ENCODE measurements at places on chromosomes 4 and X.

DNA sequence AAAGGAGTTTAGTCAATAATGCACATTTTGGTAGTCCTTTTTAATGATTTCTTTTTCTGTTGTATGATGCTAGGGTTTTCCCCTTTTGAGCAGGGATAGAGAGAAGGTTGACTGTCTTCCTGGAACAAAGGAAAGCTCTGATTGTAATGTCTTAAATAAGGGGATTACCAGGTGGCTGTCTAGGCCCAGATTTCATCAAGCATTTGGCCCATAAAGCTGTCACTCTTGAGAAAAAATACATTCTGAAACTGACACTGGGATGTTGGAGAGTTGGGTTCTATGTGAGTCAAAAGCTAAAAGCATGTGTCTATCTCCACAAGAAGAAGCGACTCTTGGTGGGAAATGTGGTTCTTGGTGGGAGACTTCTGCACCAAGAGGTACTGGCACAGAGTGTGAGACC, 26.4 kb downstream of the KIAA1210 start:
- no peak for DNase-seq

DNA sequence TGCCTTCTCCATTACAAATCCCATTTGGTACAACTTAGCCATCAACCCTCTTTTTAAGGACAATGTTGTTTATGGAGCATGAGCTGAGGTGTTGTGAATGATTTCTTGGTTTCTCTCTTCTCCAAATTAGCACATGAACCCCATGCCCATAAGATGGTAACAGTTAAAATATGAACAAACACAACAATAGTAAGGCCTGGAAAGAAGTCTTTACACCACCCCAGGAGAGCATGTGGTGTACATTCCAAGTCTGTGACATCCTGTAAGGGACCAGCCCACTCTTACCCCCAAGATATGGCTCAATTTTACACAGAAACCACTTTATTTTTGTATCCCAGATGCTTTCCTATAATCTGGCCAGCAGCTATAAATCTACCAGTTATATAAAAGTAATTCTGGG, 226.1 kb downstream of the COX18 start:
- no peak for DNase-seq

DNA sequence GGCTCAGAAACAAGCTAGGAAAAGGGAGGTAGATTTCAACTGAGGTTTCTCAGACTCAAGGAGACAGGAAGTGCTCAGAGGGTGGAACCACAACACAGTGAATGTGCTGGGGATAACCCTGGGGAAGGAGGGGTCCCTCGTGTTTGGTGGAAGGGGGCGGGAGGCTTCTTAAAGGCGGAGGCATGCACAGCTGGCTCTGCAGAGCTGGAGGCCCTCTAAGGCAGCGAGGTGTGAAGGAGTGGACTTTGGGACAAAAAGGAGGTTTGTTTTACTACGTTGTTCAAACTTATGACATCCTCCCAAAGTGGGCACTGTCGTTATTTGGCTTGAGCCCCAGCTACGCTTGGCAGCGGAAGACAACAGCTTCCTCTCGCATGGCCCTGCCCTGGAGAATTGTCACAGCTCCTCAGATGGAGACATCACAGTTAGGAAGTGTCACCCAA, 21.7 kb upstream of the MTM1 start:
- DNase-seq, result no peak

GRCh38 chr4:7593646-7594412, 159.1 kb upstream of the PSAPL1 start:
- DNase-seq, result no peak

DNA sequence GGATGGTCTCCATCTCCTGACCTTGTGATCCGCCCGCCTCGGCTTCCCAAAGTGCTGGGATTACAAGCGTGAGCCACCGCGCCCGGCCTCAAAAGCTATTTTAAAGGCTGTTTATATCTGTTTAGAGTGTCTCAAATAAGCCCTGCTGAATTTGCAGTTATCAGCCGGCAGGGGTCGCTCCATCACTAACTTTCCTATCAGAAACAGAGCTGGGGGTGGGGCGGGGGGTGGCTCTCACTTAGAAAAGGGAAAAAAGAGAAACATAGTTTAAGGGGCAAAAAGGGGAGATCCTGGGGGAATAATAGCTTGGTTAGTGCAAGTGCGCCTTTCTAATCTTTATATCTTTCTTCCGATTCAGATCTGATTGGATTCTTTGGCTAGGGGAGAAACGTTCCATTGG, 450.7 kb downstream of the UBE2NL start:
- no peak for DNase-seq

GRCh38 chr4:105057370-105058105, 89.1 kb upstream of the TET2 start:
- no peak for DNase-seq

- no peak for DNase-seq
Observed at GRCh38 chr4:76951672-76952010, 2.1 kb downstream of the SEPTIN11 start.

- DNase-seq, result no peak
Observed at GRCh38 chrX:151365579-151365978, 31.4 kb upstream of the VMA21 start.

DNA sequence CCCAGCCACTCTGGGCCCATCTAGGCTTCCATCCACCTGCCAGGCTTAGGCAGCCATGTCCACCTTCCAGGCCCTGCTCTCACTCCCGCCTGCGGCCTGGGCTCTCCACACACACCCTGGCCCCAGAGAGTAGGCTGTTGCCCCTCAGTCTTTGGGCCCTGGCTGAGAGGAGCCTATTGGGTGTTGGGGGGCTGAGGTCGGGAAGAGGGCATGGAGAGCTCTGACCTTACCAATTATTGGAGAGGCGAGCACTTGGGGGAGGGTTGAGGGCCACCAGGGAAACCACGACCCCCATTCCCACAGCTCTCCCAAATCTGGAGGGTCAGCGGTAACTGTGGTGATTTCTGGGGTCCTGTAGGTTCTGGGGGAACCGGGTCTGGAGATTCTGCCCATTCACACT, 38.2 kb downstream of the HTRA3 start:
- peak; percentile 3 for DNase-seq

DNA sequence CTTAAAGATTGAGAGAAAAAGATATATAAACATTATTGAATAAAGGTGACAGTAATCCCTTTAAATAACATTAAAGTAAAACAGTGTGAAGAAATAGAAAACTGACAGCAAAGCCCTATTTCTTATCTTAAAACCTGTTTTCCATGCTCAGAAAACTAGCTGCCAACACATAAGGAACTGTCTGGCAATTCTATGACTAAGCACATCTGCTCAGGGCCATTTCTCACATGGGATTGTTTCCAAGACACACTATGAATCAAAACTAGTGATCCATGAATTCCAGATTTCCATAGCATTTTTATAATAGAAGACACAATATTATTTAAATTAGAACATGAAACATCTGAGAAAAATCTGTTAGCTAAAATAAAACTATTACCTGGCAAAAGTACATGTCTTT, 113.4 kb downstream of the SCLT1 start:
- DNase-seq, result peak; percentile 15

- peak; percentile 85 for DNase-seq
Observed at GRCh38 chr4:152063621-152064240, 302.9 kb upstream of the GATB start.
